ENCODE measurements at places on chromosomes 13 and 19.

DNA sequence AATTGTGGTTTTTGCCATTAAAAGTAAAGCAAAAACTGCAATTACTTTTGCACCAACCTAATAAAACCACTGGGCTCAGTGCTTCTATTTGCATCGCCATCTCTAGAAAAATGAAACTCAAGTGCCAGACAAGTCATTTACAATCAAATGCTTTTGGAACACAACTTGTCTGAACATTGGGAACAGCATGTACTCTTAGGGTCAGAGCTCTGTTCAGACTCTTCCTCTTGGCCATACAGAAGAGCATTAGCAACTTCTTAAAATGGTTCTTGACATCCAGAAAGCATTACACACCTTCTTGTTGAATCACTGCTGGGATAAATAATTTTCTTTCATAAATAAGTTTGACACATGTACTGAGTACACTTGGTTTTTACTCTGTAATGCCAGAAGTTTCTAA lies 272.5 kb downstream of the DCLK1 start:
- DNase-seq = no peak

GRCh38 chr13:41720839-41721561 lies 239.9 kb downstream of the VWA8 start:
- DNase-seq = no peak

- DNase-seq = no peak
Observed at GRCh38 chr19:19468424-19469050, 46.8 kb downstream of the TSSK6 start.

DNA sequence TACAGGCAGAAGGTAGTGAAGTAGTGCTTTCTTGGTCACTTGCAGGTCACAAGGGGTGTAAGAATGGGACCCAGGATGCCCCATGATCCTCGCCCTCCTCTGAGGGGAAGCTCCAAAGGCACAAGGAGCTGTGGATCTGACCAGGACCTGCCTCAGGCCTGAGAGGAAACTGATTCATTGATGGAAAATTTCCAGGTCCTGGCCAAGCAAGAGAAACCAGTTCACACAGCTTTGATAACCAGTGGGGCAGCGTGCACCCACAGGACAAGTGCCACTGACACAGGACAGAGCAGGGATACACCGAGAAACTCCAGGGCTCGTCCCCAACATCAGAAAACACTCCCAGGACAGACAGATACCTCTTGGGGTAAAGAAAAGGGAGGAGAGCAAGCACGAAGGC lies 177.1 kb downstream of the RBM26 start:
- no peak for DNase-seq

- no peak for DNase-seq
Observed at GRCh38 chr13:44591316-44591715, 15.2 kb upstream of the TSC22D1 start.

DNA sequence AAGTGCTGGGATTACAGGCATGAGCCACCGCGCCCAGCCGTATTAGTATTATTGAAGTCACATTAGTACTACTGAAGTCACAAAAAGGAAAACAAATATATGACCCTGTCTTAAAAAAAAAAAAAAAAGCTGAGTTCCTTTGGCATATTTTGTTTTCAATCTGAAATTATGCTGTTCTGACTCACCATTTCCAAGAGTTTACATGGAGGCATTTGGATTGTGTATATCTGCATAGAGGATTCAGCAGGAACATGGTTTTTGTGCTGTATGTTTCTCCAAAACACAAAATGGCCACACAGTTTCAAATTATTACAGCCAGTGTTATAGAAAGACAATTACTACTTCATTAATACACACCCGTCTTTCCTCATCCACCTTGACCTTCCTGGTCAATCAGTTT lies 103.5 kb upstream of the TSC22D1 start:
- no peak for DNase-seq

- DNase-seq = no peak
Observed at GRCh38 chr19:2815923-2816322, 3.7 kb upstream of the ZNF554 start.

DNA sequence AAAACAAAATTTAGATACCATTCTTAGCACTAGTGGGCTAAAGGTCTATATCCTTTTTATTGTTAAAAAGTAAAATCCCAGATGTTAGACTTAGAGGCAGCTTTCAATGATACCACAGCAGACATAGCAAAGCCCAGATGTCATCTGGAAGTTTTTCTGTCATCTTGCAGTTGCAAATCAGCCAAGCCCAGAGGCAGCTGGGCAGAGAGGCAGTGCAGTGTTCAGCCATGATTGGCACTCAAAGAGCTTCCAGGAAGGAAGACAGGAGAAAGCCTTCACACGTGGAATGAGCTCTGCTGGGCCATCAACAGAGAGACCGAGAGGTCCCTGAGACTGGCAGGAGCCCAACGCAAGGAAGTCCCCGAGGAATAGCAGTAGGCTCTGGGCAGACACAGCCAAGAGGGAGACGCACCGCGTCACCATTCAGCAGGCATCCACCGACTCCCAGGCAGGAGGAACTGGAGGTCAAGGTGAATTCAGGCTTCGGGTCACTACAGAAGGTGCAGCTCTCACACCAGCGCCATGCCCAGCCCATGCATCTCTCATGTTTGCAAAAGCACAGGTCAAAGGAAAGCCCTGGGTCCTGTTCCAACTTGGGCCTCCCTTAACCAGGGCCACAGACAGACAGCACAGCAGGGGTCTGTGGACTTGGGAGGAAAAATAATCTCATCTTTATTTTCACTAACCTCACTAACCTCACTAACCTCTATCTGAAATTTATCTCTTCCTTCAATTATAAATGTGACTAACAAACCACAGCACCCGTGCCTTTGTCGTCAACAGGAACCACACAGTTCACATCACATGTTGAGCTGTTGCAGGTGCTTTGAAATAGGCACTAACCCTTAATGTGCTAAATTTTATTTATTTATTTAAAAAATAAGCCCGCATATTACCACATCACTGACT lies 54.9 kb downstream of the TUBGCP3 start:
- peak; percentile 21 for DNase-seq

DNA sequence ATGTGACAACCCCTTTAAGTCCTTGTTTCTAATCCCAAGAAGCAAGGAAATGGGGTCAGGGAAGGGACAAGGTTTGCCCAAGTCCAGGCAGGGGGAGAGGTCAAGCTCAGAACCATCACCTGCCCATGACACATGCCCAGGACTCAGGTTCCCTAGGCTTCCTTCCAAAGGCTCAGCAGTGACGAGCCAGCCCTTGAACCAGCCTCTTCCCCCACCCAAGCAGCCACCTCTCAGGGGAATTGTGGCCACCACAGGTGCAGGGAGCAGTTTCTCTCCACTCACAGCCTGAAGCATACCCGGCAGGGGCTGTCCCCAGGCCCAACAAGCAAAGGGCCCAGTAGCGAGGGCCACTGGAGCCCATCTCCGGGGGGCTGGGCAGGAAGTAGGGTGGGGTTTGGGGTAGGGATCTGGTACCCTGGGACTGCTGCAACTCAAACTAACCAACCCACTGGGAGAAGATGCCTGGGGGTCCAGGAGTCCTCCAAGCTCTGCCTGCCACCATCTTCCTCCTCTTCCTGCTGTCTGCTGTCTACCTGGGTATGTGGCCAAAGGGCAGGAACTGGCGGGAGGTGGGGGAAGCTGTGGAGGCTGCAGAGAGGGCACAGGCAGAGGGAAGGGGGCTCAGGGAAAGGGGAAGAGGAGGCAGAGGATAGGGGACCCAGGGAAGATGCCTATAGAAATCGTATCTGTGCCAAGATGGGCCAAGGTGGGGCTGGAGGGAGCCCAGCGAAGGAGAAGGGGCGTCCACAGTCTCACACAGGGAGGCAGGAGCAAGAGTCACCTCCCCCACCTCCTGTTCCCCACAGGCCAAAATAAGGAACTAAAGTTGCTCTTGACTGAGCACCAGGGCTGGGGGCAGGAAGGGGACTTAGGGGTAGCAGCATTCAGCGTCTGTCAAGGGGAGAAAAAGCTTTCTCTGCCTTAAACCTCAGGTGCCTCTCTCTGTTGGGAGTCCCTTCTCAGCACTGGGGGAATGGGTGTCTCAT lies at the start of gene CD79A:
CD79A (plus strand) TSS at position 433 of the 986 bp plus-strand sequence; CDS start at position 459, 26 bp downstream.
- no peak for DNase-seq

DNA sequence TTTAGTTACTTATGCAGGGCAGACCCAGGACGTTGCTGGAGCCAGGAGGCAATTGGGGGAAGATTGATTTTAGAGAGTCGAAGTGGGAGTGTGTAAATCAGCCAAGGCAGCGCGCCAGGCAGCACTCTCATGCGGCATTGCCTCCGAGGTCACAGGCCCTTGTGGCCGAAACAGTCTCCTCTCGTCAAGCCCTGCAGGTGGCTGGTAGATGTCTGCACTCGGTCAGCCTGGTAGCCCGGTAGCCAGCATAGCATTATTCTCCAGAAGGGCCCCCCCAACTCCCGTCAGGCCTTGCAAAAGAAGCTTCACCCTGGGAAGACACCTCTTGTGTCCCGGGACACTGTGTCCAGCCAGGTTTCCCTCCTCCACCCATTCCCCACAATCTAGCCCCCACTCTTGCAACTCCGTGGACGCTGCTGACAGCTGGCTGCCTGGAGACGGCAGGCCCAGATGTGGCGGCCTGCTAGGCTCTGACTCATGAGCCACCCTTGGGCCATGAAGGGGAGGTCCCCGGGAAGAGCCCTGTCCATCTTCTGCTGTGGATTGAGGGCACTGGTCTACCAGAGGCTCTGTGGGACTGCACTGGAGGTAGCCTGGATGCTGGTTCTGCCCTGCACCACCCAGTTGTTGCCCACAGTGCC lies 2.6 kb upstream of the PEPD start:
- DNase-seq = no peak

DNA sequence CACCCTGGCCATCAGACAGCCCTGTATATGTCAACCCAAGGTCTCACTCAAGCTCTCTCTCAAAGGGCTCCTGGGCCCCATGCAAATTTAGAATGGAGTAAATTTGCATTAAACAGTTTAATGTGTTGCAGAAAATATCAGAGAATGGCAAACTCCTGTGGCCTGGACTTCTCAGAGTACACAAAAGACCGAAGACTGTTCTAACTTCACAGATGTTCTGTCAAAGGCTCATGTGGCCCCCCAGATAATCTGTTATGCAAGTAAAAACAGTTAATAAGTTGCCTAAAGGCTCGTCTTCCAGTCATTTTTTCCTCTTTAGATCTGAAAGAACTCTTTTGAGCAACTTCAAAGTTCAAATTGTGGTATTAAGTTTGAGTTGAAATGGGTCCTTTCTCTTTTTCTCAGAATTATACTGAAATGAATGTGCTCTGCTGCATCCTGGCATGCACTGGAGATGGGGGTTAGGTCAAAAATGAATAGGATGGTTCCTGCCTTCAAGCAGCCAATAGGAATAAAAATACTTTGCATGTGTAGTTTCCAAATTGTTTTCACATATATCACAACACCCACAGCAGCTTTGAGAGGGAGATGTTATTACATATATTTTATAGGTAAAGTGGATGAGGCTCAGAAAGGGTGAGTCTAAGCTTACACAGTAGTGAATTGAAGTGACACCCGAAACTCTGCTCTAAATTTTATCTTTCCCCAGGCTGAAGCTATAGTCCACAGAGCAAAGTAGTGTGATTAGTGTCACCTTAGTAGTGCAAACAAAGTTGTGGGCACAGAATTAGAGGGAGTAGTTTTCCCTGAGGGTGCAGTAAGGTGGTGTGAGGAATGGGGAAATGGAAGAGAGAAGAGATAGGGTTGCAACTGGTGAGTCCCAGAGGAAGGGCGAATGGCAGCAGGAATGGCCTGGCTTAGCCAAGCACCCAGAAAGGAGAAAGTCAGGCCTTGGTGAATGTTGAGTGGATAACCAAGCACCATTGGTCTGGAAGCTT lies 205.0 kb upstream of the RFC3 start:
- peak; percentile 90 for DNase-seq

DNA sequence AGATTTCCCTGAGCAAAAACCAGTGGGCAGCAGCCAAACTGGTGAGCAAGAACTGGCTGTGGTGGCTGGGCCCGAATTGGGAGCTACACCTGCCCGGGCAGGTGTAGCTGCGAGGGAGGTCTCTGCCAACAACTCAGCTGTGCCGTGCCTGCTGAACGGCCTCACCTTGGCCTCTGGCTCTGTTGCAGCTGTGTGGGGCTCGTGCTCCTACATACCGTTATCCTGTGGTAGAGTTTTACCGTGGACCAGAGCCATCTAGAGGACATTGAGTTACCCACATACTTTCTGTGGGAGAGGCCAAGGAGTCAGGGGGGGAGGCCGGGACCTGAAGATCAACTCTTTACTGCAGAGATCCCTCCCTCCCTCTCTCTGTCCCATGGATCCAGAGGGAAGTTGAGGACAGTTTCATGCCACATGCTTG lies 113.2 kb downstream of the TM9SF2 start:
- DNase-seq = peak; percentile 22

- DNase-seq = no peak
Observed at GRCh38 chr19:35717665-35718344, at the start of gene KMT2B. TSS of gene KMT2B (plus strand) at chr19:35718003. CDS start at chr19:35718019, 16 bp downstream.

- DNase-seq = no peak
Observed at GRCh38 chr13:43725460-43725859, 61.3 kb downstream of the ENOX1 start.

DNA sequence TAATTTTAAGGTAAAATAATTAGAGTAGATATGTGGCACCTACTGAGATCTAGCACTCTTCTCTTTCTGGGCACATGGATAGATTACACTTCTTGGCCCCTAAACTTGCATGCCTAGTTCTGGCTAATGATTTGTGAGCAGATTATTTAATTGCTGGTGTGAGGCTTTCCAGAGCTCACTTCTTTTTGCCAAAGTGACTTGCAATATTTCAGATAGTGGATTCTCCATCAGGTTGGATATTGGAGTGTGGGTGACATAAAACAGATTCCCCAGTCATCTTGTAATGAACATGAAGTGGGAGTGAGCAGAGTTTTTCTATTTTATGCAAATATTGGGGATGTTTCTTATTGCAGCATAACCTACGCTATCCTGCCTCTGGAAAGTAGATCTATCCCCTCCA lies 247.9 kb downstream of the KLF5 start:
- no peak for DNase-seq

DNA sequence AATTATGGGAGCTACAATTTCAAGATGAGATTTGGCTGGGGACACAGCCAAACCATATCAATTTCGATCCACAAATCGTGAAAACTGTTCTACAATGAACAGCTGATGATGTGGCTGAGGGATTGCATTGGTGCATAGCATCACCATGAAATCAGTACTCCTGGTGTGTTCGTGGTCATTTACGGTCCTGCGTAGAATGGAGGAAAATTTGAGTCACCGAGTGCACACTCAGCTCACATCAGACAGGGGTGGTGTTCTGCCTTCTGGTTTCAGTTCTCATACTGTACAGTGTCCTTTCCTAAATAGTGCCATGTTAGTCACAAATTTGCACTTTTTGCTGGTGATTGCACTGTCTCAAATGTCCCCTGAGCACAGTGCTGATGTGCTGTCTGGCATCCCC lies 39.2 kb downstream of the MYH14 start:
- peak; percentile 10 for DNase-seq

- DNase-seq = no peak
Observed at GRCh38 chr19:30310602-30311263, 61.5 kb upstream of the ZNF536 start.

DNA sequence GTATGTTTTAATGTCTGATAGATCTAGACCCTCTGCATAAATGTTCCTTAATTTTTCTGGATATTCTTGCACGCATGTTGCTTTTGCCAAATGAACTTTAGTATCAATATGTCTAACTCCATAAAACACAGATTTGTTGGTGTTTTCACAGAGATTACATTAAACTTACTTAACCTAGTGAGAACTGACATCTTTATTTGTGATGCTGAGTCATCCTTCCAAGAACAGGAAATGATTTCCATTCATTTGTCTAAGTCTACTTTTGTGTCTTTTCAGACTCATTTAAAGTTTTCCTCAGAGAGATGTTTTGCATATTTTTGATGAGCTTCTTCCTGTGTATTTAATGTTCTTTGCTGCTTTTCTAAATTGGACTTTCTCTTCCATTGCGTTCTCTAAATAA lies 184.0 kb downstream of the SLC7A1 start:
- no peak for DNase-seq
